ENCODE measurements at places on chromosomes 12 and 14.

DNA sequence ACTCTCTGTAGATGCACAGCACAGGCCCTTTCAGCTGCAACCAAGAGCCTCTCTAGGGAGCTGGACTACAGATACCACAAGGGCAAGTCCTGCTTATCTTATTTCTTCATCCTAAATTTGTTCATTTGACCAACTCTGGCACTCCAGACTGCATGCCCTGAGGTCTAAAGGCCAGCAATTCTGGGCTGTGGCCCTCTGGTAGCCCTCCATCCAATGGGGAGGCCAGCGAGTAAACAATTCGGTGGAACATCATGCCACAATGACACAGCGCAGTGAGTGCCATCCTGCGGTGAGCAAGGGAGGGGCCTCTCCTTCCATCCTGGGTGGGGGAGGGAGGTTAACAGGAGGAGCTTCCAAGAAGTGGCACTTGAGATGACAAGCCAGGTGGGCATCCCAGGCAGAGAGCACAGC is 652 bp upstream of the SELPLG start:
- no peak for DNase-seq

DNA sequence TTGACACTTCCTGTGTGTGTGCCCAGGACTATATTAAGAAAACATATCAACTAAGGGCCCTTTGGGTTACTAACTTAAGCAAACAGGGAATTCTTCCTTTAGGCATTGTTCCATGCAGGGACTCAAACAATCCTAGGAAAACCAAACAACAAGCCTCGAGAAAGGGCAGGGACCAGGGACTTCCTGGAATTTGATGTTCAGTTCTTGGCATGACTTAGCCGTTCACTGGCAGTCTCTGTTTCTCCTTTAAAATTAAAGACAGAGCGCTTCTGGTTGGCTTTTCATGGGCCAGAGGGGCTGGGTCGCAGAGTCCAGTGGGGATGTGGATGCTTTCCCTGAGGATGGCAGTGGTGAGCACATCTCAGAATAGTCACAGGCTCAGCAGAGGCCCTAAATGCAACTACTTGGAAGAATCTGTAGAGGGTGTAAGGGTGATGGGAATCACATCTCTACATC is 35.2 kb downstream of the RNFT2 start:
- DNase-seq, result no peak

DNA sequence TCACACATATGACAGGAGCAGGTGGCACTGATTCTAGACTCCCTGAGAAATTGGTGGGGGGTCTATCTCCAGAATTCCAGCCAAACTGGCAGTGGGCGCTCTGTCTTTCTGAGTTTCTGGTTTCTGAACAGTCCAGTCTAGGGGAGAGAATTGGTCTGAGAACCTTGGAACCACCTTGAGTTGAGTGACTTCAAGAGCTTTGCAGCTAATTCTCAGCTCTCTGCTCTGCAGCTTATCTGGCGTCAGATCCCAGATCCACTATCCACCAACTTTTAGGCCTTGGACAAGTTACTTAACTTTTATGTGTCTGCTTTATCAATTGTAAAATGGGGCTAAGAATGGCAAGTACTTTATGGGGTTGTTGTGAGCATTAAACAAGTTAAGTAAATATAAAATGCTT is 1.7 kb upstream of the KRT76 start:
- DNase-seq, result no peak

DNA sequence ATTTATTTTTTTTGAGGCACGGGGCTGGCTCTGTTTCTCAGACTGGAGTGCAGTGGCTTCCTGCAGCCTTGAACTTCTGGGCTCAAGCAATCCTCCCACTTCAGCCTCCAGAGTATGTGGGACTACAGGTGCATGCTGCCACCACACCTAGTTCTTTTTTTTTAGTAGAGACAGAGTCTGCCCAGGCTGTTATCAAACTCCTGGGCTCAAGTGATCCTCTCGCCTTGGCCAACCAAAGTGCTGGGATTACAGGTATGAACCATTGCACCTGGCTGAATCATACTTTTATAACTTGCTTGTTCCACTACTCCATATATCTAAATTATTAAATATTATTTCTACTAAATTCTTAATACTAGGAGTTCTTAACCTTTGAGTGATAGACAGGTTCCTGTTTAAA is 111.6 kb downstream of the BTG1 start:
- no peak for DNase-seq

- DNase-seq, result no peak
These were observed 177.8 kb downstream of the RPS29 start for GRCh38 chr14:49408187-49408933.

GRCh38 chr12:111441107-111441928 is 35.6 kb downstream of the SH2B3 start:
- DNase-seq, result no peak

DNA sequence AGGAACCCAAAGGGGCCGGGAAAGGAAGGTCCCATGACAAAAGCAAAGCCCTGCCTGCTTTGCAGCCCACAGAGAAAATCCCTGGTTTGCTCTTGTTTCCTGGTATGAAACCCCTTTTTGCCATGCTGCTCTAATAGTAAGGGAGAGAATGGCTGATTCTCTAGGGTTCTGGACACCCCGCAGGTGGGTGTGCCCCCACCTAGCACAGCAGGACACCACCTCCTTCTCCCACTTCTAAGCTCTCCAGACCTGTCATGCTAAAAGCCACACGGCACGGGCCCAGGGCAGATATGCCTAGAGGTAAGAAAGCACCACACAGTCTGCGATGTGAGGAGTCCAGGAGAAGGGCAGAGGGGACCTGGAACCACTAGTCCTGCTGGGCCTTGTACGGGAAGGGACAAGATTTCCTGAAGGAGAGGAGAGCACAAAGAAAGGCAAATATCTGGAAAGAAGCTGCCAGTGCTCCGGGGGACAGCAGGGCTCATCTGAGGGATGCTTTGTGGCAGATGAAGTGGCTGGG is 113.3 kb downstream of the BCL11B start:
- DNase-seq, result no peak

DNA sequence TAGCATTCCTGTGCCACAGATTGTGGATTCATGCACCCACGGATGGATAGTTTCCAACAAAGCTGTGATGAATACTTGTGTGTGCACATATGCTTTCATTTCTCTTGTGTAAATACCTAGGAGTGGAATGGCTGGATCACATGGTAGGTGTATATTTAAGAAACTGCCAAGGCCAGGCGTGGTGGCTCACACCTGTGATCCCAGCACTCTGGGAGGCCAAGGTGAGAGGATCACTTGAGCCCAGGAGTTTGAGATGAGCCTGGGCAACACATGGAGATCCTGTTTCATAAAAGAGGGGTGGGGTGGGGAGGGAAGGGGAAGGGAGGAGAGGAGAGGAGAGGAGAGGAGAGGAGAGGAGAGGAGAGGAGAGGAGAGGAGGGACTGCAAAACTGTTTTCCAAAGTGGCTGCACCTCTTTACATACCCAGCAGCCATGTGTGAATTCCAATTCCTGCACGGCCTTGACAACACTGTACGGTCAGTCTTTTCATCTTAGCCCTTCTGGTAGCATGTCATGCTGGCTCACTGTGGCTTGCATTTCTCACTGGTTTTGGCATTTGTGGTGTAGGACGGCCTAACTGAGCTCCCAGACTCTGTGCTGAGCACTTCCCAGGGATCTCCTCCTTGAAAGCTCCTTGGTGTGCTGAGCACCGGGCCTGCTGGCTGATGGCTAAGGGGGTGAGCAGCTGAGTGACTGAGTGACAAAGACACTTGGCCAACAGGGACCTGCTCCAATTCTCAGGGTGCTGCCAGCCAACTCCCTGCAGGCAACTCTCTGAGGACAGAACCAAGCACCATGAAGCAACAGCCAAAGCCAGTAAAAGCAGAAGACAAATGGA is 27.9 kb downstream of the SYNE3 start:
- no peak for DNase-seq

GRCh38 chr14:105167303-105168092 is 1.1 kb downstream of the JAG2 start:
- no peak for DNase-seq

DNA sequence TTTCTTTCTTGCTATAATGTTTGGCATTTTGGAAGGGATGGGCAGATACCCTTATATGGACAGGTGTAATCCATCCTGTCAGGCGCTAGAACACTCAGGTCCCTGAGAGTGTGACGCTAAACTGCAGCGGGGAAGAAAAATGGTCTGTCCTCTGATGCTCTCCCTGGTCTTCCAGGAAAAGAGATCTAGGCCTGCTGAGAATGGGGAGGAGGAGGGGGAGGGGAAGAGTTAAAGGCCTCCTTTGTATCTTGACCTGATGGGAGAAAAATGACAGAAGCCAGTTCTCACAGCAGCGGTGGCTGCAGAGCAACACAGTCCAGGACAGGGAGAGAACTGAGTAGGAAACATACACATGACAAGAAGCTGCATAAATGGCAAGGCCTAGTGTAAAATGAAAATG is 61.1 kb downstream of the RPS6KA5 start:
- DNase-seq, result no peak

DNA sequence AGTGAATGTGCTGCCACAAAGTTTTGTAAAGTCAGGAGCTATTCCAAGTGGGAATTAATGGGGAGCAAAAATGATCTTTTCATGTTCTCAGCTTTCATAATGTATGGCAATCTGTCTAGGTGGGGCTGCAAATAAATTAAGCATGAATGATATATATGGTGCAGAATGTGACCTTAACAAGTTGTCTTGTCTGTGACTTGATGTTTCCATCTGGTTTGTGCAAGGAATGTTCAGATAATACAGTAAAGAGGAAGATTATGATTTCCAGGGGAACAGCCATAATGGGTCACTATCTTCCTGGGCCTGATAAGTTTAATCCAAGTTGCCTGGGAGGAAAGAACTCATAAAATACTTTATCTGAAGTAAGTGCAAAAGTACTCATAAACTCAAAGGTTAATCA is 1815.8 kb upstream of the FLRT2 start:
- DNase-seq, result no peak

DNA sequence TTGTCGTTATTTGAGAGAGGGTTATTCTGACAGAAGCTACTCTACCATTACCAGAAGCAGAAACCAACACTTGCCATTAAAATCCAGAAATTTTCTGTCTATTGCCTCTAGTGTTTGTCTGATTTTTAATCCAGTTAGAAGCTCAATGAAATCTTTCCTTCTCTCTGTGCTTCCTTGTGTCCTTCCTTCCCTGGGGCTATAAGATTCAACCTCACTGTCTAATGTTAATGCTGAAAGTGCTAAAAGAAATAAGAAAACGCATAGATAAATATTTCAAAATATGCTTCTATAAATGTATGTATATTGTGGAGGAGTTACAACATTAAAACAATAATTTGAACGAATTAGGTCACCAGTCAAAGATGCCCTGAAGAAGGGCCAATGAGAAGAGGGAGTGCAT is 120.8 kb downstream of the SEC23A start:
- no peak for DNase-seq

GRCh38 chr14:24179961-24180796 is 8.3 kb downstream of the REC8 start:
- no peak for DNase-seq

- DNase-seq, result peak; percentile 87
These were observed 47.2 kb upstream of the PLXNC1 start for GRCh38 chr12:94100990-94101737.

DNA sequence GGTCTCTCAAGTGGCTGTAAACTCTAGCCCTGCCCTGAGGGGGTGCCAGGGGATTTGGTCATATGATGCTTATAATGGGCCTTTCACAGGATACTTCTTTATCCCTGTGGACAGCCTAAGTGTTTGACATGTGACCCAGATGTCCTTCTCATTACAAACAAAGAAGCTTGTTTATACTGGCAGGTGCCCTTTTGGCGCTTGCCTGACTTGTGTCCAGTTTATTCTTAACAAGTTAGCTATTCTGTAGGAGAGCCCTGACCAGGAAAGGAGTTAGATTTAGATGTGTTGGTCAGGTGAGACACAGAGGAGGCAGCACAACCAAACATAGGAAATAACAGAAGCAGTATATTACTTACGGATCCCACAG is 51.9 kb downstream of the CCDC91 start:
- DNase-seq, result no peak

GRCh38 chr12:123815968-123816367 is 53.9 kb downstream of the DNAH10 start:
- no peak for DNase-seq

DNA sequence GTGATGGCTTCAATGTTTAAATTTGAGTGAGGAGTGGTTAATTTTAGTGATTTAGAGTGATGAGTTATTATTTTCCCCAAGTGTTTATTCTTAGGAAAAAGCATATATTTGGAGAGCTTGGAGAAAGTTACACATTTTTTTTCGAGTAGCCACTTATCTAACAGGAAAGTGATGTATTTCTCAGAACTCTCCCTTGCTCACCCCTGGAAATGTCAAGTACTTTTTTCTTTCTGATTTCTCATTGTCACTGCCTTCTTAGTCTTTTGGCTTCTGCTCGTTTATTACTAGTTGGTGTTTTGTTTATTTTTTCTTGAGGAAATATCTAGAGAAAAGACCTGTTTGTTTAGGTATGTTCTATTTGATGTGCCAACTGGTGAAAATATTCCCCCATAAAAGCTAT is 58.8 kb downstream of the AEBP2 start:
- no peak for DNase-seq

DNA sequence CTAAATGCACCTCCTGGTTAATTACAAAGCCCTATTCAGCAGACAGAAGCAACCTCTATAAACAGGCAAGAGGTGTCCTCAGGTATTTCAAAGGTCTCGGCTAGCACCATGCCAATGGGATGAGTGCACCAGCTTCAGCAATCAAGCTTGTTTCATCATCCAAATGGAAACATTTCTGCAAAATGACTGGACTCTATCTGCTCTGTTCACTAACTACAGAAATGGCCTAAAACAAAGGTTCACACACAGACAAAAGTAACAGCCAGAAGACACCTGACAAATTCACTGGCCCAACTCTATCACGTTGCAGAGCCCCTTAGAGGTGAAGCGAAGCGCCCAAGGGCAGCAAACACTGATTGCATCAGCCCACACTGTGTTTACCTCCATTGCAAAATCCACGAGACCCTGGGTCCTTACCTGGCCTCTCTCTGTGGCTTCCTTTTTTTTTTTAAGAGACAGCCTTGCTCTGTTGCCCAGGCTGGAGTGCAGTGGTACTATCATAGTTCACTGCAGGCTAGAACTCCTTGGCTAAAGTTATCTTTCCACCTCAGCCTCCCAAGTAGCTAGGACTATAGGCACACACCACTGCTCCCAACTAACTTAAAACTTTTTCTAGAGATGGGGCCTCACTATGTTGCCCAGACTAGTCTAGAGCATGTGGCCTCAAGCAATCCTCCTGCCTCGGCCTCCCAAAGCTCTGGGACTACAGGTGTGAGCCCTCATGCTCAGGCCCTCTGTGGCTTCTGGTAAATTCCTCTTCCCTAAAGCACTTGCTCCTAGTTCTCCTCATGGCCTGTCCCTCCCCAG is 8.5 kb upstream of the SYNE3 start:
- no peak for DNase-seq

- no peak for DNase-seq
These were observed 835.4 kb upstream of the TMEM132C start for GRCh38 chr12:127431594-127431993.

- no peak for DNase-seq
These were observed 82.5 kb downstream of the PRICKLE1 start for GRCh38 chr12:42507081-42507480.

DNA sequence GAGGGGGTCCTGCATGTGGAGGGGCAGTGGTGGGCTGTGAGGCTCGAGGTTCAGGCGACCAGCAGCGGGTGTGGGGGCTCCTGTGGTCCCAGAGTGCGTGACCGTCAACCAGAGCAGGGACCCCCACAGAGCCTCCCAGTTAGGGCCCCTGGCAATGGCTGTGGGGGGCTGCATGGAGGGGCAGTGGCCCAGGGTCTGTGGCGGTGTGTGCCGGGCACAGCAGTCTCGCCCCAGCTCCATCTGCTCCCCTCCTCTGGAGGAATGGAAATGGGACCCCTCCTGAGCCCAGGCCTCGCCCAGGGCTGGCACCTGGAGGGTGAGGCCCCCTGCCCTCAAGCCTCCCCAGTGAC is 210.8 kb upstream of the C14orf180 start:
- no peak for DNase-seq

GRCh38 chr12:101455685-101456084 is 19.5 kb upstream of the SPIC start:
- no peak for DNase-seq
